ENCODE measurements at places on chromosomes 4 and X. TPM values are rescaled to one million over a fixed set of nuclear protein-coding genes. Genes with fewer than 3 reads are reported as not detected.

The C4orf50 gene
- total RNA-seq = not detected

The FGG gene
- not detected for total RNA-seq

The GC gene
- total RNA-seq = not detected

The DSPP gene
- total RNA-seq = not detected

The MAGED4 gene
- 53.1 TPM for total RNA-seq

The SLBP gene
- 49.5 TPM for total RNA-seq

The SLIT2 gene
- 34.0 TPM for total RNA-seq

All from smooth muscle cell of the umbilical artery (primary cell).